ENCODE measurements at places on chromosomes 16 and 17.

GRCh38 chr17:50868602-50869001 lies 2.4 kb upstream of the TOB1 start:
- no peak for DNase-seq

DNA sequence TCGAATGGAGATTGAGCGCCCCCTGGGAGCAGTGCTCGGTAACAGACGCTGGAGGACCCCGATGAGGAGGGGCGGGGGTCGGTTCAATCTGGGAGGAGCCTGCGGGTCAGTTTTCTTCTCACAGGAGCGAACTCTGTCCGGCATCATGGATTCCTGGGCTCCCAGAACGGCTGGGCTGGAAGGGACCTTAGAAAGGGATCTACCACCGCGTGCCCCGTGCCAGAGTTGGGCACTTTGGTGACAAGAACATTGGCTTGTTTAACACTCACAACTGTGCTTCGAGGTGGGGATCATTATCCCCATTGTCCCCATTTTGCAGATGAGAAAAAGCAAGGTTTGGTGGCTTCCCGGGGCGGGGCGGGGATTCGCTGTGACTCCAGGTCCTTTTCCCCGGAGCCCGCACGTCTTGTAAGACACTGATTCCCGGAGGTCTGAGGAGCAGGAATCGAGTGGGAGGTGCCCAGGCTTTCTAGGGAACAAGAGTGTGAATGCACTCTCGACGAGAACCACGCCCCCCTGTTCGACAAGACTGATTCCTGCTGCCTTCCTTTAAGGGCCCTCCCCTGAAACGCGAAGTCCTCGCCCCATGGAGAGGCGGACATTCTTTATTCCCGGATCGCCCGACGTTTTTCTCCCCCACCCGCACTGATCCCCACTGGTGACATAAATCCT lies 1.5 kb upstream of the FBXL19 start:
- peak; percentile 85 for DNase-seq

GRCh38 chr17:61255647-61256046 lies 144.0 kb upstream of the TBX2 start:
- no peak for DNase-seq

- DNase-seq = no peak
These were observed 9.7 kb upstream of the SNF8 start for GRCh38 chr17:48954300-48954755.

DNA sequence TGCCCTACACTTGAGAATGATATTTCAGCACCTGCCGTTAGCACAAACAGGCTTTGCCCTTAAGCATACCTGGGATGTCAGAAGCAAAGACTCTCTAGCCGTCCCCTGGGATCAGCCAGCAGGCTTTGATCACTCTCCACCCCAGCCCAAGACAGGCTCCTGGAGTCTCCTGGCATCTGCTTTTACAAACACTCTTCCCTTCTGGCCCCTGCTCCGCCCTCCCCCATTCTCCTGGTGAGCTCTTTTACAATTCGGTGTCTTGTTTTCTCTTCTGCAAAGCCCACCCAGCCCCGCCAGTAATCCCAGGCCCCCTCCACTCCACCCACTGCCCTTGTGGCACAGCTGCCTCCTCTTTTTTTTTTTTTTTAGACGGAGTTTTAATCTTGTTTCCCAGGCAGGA lies 50.4 kb downstream of the KATNIP start:
- DNase-seq = no peak

DNA sequence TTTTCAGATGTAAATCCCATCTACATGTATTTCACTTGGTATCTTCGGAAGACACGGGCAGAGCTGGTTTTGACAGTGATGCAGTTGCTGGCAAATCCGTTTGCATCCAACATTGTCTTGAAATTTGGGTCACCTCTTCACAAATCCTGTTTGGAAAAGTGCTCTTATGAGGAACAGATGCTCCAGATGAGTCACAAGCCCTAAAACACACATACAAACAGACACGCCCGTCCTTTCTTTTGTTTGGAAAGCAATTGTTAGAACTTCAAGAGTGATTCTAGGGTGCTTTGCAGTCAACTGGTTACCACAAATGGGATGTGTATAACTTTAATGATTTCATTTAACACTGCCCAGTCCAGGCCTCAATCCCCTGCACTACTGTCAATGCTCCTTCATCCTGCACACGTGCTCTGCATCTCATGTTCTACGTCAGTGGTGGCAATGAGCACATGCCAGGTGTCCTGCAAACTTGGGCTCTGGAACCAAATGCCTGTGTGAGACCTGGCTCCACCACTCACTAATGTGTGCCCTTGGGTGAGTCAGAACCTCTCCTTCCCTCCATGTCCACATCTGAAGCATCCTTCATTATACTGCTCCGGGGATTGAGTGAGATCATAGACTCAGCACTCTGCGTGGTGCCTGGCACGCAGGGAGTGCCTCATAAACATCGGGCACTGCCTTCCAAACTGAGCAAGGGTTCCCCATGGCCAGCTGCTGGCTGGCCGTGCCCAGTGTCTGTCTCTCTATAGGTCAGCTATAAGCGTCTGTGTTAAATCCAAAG lies 19.3 kb upstream of the FOXF1 start:
- DNase-seq = no peak

DNA sequence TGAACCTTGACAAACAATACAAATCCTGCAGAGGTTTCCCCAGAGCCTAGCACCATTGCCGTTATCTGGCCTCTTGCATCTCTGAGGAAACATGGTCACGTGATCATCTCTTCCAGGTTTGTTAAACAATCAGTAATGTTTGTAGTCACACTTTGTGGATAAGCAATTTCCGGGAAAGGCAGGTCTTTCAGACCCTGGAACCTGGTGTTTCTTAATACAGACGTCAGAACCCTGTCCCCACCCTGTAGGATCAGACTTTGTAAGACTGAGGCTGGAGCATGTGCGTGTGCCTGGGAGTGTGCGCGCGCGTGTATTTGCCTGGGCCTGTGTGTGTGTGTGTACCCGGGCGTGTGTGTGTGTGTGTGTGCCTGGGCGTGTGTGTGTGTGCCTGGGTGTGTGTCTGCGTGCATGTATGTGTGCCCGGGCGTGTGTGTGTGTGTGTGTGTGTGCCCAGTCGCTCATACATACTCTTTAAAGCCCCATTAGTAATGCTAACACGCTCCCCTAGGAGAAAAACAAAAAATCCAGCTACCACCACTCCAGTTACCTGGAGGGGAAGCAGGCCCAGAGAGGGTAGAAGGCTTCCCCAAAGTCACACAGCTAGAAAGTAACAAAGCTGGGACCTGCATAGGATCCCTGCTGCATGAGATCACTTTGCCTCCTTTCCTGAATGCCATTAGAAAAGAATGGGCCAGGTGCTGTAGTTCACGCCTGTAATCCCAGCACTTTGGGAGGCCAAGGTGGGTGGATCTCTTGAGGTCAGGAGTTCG lies 5.3 kb downstream of the CTNS start:
- no peak for DNase-seq

DNA sequence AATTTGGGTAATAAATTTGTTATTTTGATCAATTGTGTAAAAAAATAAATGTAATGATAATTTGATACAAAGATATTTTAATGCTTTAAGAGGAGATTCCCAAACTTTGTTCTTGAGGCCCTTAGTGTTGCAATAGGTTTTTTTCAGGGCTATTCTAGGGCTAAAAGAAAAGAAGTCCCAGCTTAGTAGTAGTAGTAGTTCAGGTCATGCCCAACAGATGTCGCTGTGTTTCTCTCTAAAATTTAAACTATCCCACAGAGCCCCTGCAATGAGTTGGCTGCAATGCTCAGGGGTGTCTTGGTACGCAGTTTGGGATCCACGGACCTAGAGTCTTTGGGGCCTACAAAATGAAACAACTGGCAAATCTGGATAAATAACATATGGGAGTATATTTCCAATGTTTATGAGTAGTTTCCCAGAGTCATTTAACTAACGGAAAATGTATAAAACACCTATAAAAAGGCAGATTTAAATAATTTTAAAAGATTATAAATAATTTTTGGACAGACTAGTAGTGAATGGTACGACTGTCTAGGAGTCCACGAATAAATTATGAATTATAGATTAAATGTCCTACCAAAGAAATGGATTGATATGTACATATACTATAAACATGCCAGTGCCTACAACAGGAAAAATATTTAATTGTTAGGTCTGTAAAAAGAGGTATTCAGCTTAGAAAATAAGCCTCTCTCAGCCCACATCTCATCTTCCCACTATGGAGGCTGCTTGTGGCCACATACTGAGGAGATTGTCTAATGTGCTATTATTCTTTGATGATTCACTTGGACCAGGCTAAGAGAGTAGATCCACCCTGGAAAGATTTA lies 228.5 kb upstream of the PMFBP1 start:
- DNase-seq = peak; percentile 20

GRCh38 chr16:49020436-49020835 lies 261.2 kb downstream of the CBLN1 start:
- no peak for DNase-seq

- peak; percentile 80 for DNase-seq
These were observed 6.7 kb downstream of the RHBDF1 start for GRCh38 chr16:65745-66144.

- DNase-seq = no peak
These were observed 60.1 kb upstream of the DYNLRB2 start for GRCh38 chr16:80480664-80481063.

- no peak for DNase-seq
These were observed 10.8 kb downstream of the CSNK2A2 start for GRCh38 chr16:58187092-58187491.

GRCh38 chr16:89550421-89551007 lies 10.0 kb upstream of the RPL13 start:
- no peak for DNase-seq

GRCh38 chr17:56681561-56682266 lies 88.2 kb downstream of the NOG start:
- DNase-seq = no peak

GRCh38 chr17:83178533-83179304 lies 99.3 kb downstream of the METRNL start:
- DNase-seq = no peak

DNA sequence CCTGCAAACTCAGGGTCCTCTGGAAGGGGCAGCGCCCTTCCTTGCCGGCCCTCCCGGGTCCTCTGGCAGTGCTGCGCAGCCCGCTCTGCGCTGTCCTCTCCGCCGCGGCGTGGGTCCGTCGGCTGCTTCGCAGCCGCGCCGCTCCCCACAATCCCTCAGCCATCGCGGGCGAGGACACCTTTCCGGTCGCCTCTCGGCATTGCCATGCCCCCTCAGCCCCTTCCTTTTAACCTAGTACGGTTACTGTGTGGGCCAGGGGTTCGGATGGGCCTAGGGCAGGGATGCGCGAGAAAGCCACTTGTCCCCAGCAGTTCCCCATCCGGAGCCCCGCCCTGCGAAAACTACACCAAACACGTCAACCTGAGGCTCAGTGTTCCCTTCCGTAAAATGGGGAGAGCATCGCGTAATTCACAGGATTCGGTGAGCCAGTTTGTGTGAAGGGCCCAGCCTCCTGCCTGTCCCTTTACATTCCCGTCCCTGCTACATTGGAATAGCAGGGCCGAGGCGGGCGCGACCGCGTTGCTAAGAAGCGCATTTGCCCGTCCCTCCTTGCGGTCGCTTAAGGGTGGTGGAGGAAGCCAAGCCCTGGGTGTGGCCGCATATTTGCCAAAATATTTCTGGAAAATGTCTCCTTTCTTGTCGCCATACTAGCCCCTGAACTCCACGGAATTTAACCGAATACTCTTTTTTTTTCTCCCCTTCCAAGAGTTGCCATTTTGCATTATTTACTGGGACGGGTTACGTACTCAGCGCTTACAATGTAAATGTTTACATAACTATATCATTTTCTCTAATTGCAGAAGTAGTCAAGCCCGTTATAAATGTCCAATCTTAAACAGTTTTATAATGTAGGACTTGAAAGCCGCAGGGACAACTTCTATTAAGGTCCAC lies 13.2 kb downstream of the COPZ2 start:
- peak; percentile 33 for DNase-seq

GRCh38 chr17:4504188-4504587 lies 5.5 kb downstream of the SPNS2 start:
- no peak for DNase-seq

GRCh38 chr16:75248536-75249380 lies 2.7 kb downstream of the BCAR1 start:
- DNase-seq = no peak

- DNase-seq = no peak
These were observed 62.4 kb downstream of the CDH11 start for GRCh38 chr16:65059406-65059980.

GRCh38 chr17:63015824-63016223 lies 49.8 kb downstream of the TANC2 start:
- no peak for DNase-seq

DNA sequence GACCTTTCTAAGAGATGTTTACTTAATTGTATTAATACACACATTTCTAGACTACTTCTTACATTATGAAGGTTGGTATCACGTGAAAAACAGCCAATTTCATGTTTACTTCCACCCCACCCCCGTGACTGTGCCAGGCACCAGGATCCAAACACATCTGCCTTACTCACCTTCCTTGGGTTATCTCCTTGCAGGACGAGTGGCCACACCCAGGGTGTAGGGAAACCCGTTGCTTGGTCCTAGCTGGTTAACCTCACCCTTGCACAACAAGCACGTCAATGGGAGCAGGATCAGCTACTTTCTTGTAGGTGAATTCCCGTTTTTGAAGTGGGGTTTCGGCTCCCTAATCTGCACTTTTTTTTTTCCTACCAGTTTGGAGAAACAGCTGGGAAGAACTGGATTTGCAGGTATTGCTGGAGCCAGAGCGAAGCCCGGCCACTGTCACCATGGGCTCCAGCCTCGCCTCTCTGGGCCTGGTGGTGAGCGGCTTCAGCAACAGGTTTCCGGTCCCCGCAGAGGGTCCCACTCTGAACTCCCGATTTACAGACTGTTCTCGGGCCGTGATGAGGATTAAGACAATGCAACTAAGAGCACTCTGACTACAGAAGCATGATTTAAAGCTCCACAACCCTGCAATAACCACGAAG lies 2.1 kb upstream of the UBB start:
- DNase-seq = no peak

GRCh38 chr16:84446084-84446483 lies 58.4 kb downstream of the MEAK7 start:
- DNase-seq = no peak

DNA sequence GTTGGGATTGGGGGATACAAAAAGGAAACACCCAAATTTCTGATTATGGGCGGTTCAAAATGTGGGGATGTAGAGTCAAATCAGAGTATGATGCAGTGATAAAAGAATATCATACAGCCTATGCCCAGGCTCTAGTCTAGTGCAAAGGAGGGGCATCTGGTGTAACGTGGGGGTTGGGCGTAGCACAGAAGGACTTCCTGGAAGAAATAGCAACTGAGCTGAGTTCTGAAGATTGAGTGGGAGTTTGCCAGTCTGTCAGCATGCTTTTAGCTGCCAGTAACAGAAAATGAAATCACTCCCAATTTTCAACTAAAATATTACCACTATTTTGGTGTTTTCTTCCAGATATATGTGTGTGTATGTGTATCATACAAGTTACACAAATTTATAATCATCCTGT lies 196.9 kb downstream of the SPECC1 start:
- DNase-seq = peak; percentile 22

GRCh38 chr17:50079334-50080095 lies 15.6 kb upstream of the PDK2 start:
- no peak for DNase-seq
